Prostate gland (tissue), 2 donors: ENCODE measurements at places on chromosomes 11 and 22.

- no peak for DNase-seq
These were observed 45.1 kb downstream of the C11orf96 start for GRCh38 chr11:43987384-43988039.

- DNase-seq = no peak
These were observed 90.2 kb upstream of the CARD18 start for GRCh38 chr11:105229761-105230160.

DNA sequence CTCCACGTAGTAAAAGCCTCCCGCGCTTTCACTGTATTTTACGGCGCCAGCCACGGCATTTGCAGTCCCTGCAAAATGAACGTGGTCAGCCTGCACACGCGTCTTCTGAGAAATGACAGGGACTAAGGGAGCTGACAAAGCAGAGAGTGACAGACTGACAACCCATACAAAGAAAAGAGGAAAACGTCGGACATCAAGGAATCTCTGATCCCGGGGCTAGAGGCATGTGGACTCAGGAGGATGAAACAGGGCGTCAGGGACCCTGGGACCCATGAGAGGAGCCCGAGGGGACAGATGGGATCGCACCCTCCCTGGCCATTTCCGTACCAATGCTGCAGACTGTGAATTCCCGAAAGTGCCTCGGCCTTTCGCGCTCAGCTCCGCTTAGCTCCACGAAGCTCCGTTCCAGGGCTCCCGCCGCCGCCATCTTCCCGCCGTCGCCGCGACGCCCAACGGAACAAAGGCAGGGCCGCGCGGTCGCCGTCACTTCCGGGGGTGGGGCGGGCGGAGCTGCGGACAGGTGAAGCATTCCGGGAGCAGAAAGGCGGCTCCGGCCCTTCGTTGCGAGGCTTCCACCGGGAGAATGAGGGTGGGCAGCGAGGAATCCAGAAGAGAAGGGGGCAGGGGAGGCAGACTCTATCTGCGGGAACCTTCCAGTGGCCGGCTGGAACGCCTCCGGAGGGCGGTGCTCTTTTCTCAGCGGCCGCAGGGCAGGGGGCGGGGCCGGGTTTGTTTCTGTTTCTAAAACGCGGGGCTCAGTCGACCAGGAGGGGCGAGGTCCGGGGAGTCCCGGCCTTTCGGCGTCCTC, at the start of gene NUP160:
Gene NUP160, minus strand, starts transcription at position 459 of the 808 bp plus-strand sequence. Its CDS starts 32 bp downstream, at position 427.
- DNase-seq = peak; percentile 85

GRCh38 chr11:28464252-28464867, 356.2 kb downstream of the METTL15 start:
- no peak for DNase-seq
